ENCODE measurements at places on chromosomes 4 and X.

DNA sequence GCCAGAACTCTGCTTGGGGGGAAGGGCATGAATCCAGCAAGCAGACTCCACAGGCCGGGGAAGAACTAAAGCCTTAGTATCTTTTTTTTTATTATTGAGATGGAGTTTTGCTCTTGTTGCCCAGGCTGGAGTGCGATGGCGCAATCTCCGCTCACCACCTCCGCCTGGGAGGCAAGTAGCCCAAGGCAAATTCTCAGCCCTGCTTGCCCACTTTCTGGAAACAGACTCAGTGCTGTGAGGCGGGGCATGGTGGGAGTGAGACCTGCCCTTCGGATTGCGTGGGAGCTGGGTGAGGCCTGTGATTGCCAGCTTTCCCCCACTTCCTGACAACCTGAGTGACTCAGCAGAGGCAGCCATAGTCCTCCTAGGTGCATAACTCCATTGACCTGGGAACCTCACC is 348.8 kb downstream of the GASK1B start:
- DNase-seq = no peak

- no peak for DNase-seq
Observed at GRCh38 chr4:38320343-38320695, 343.7 kb upstream of the KLF3 start.

- no peak for DNase-seq
Observed at GRCh38 chrX:16772460-16772859, 13.8 kb upstream of the TXLNG start.

DNA sequence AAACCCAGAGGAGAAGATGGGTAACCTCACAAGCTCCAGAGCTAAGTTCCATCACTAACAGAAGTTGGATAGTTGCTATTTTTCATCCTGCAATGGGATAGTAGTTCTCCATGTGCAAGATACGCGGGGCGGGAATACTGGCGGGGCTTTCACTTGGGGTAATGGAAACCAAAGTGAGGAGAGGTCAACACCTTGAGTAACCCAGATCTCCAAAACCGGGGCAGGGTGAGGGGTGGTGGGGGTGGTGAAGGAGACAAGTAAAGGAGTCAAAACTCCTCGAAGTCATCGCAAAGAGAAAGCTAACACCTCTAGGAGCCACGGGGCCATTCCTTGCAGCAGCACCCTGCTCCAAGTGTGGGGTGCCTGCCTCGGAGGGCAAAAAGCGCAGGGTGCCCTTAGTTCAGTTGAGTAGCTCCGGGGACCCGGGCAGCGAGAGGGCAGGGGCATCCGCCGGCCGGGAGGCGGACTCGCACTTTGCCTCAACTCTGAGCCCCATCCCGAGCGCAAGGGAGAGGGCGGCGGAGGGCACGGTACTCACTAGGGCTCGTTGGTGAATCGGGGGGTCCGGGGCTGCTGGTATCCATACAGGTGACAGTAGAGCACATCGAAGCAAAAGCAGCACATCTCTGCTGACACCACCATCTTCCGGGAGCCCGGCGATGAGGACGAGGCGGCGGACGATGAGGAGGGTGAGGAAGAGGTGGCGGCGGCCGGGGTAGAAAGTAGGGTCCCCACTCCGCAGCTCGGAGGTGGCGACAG is 645 bp downstream of the AMMECR1 start:
- peak; percentile 10 for DNase-seq

- DNase-seq = no peak
Observed at GRCh38 chr4:139200102-139200501, 23.1 kb upstream of the ELF2 start.

DNA sequence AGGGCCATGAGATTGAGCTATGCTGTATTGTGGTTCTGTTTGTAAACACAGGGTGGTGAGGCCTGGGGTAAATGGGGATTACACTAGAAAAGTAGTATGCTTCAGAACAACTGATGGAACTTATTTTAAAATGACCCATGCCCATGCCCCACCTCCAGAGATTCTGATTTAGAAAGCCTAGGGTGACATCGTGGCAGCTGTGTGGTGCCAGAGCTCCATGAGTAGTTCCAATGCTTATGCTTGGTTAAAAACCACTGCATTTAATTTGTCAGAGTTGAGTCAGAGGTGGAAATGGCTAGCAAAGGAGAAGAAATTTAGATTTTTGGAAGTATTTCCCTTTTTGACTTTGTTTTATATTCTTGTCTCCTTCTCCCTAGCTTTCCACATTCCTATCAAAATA is 63.4 kb upstream of the PDE5A start:
- DNase-seq = no peak

GRCh38 chrX:55130481-55130880 is 41.7 kb downstream of the PAGE2 start:
- no peak for DNase-seq

GRCh38 chr4:85298037-85298436 is 176.9 kb upstream of the ARHGAP24 start:
- DNase-seq = no peak

GRCh38 chrX:103376118-103376978 is at the start of gene BEX3:
BEX3 (plus strand) TSS chrX:103376538; CDS start chrX:103377522, 984 bp downstream.
- peak; percentile 21 for DNase-seq

- no peak for DNase-seq
Observed at GRCh38 chrX:111259559-111259958, 10.7 kb downstream of the CAPN6 start.

- DNase-seq = no peak
Observed at GRCh38 chr4:65805936-65806335, 135.6 kb upstream of the EPHA5 start.

DNA sequence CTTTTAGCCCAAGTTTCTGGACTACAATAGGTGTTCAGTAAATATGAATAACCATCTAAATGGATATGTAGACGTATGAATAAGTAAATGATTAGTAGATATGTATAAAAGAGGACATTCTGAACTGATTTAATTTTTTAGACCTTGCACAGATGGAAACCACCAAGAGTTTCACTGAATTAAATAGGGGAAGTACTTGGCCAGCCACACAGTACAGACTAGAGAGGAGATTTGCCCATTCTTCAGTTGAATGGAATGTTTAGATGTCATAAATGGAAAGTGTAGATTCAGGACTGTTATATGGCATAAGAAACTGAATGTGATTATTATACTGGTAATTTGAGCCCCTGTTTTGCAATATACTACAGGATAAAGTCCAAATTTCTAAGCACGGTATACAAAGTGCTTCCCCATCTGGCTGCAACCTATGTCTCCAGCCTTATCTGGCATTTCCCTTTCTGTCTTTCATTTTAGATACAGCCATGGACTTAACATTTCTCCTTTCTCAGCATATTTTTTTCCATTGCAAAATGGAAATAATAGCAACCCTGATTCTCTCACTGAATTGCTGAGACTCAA is 137.8 kb upstream of the HS3ST1 start:
- no peak for DNase-seq

- DNase-seq = no peak
Observed at GRCh38 chr4:120085705-120086104, 19.1 kb upstream of the MAD2L1 start.

- DNase-seq = no peak
Observed at GRCh38 chr4:76696109-76696508, 201.8 kb downstream of the SOWAHB start.

- no peak for DNase-seq
Observed at GRCh38 chr4:90727938-90728337, 600.7 kb downstream of the CCSER1 start.

DNA sequence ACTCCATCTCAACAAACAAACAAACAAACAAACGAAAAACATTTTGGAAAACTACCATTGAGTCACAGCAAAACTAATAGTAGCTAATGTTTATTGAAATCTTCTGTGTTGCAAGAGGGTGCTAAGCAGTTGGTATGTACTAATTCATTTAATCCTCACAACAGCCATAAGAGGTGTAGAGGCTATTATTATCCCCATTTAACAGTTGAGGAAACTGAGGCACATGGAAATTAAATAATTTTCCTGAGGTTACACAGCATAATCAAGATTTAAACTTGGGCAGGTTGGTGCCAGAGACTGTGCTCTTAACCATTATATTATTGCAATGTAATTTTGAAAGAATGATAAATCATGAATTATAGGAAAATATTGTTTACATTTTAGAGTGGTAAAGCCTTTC is 17.5 kb upstream of the RHOH start:
- no peak for DNase-seq

DNA sequence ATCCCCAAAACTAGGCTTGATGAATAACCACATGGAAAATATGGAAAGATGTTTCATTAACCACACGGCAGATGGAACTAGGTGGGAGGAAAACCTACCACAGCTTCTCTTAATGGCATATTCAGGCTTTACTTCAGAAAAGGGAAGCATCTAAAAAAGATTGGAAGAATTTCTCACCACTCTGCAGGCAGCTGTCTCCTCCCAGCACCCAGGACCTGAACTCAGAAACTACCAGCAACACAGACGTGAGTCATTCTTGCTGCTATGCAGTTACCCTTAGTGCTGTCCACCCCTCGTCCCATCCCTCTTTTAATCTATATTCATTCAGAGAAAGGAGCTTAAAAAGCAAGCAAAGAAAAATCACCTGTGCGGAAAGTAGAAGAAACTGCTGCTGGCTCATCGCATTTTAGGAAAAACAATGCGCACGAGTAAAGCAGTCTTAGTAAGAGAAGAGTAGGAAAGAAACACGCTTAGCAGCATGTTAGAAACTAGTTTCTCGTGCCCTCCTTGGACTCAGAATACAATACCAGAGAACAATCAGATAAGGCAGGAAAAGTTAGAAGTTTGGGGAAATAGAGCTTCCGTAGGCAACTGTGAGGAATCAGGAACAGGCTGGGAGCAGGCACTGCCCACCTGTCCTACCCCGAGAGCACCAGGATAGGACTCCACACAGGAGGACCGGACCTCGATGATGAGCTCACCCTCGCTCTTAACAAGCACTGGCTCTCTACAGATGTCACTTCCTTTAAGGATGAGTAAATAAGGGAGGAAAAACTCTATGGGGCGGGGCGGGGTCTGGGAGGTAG is 48.1 kb upstream of the ENPP6 start:
- no peak for DNase-seq

GRCh38 chr4:142705820-142706219 is 140.3 kb downstream of the INPP4B start:
- no peak for DNase-seq

DNA sequence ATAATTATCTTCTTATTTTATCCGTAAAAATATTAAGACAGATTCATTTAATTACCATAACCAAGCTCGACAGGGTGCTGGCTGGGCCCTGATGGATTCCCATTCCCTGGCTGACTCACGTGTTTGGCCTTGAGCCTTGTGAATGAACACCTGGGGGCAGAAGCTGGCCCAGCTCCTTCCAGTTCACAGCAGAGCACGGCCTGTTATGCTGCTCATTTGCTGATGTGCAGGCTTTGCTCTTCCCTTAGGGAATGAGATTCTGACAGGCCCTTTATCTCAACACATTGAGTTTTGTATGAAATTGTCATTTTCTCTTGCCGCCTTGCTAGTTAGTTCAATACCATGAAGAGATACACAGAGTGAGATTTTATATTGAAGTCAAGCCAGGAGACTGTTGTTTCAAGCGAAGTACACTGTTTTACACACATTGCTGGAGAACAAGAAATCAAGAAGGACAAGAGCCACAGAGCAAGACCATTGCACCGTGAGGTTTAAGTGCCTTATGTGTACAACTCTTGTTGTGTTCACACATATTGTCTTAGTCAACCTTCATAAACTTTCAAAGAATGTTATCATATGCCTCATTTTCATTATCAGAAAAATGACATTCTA is 1583.3 kb downstream of the STIM2 start:
- DNase-seq = no peak

DNA sequence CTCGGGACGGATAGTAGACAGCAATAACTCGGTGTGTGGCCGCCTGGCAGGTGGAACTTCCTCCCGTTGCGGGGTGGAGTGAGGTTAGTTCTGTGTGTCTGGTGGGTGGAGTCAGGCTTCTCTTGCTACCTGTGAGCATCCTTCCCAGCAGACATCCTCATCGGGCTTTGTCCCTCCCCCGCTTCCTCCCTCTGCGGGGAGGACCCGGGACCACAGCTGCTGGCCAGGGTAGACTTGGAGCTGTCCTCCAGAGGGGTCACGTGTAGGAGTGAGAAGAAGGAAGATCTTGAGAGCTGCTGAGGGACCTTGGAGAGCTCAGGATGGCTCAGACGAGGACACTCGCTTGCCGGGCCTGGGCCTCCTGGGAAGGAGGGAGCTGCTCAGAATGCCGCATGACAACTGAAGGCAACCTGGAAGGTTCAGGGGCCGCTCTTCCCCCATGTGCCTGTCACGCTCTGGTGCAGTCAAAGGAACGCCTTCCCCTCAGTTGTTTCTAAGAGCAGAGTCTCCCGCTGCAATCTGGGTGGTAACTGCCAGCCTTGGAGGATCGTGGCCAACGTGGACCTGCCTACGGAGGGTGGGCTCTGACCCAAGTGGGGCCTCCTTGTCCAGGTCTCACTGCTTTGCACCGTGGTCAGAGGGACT is 5.7 kb upstream of the MSANTD1 start:
- peak; percentile 8 for DNase-seq

GRCh38 chr4:2848449-2848848 is 4.8 kb downstream of the ADD1 start:
- DNase-seq = no peak

- DNase-seq = no peak
Observed at GRCh38 chr4:146336410-146336807, 122.1 kb downstream of the REELD1 start.

DNA sequence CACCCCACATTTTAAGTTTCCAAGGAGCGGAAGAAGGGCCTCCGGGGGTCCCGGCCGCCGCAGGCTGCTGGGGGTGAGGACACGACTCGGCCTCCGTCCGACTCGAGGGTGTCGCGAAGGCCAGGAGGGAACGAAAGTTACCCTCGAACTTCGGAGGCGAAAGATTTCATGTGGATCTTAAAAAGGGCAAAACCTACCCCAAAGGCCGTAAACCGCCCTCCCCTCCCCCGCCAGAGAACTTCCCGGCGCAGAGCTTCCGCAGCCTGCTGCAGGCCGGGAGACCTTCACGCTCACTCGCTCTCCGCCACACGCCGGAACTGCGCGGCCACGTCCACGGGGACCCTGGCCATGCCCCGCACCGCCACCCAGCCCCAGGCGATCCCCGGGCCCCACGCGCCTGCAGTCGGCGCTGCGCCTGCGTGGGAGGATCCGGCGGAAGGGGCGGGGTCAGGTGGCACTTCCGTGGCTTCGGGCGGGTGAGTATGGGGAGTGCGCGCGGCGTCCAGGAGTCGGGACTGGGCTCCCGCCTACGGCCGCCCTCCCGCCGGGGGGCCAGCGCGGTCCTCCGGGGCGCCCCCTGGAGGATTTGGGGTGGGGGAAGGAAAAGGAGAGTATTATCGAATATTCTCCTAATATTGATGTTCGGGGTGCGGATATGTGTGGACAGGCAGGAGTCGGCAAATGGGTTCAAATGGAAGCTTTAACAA is at the start of gene MMAA:
TSS of gene MMAA (plus strand) at position 454 of the 707 bp plus-strand sequence. CDS start 19,755 bp downstream, outside the sequence.
- DNase-seq = peak; percentile 93

GRCh38 chrX:17081511-17081910 is 135.1 kb downstream of the REPS2 start:
- no peak for DNase-seq

Measured in CD4-positive, alpha-beta T cell treated with Interleukin-6 at 100 ng/mL for 8 hours (primary cell).